ENCODE measurements at places on chromosomes 6 and 20. TPM values are rescaled to one million over a fixed set of nuclear protein-coding genes. Genes with fewer than 3 reads are reported as not detected.

The ECT2L gene
- not detected for total RNA-seq

The CST4 gene
- not detected for total RNA-seq

The SMAP1 gene
- total RNA-seq: 22.6 TPM

The NOTCH4 gene
- total RNA-seq: 0.40 TPM

The ANKEF1 gene
- 0.30 TPM for total RNA-seq

The SLC22A3 gene
- total RNA-seq: not detected

The TRIM15 gene
- not detected for total RNA-seq

All from activated T-cell treated with anti-CD3 and anti-CD28 coated beads, Interleukin-2, amount 50 U/mL, for 4 hours (primary cell).